ENCODE measurements at places on chromosomes 6 and 20.

DNA sequence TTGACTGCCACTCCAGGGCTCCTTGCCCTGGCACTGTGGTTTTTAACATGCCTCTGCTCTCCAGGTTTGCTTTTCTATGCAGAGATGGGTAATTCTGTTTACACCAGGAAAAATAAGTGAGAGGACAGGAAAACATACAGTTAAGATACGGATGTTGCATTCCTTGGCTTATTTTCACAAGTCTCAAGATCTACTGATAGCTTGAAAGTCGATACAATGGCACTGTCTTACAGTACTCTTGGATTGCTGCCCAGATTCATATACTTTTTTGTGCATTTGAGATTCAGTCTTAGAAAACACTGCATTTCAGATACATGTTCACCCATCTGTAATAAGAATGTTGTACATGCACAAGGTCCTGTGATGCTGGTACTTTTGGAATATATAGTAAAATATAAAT lies 159.6 kb upstream of the FLRT3 start:
- no peaks in the 10 kb centered on the region for H3K4me1 ChIP-seq
- H3K27me3 ChIP-seq: no peaks in the 10 kb centered on the region
- H3K27ac ChIP-seq: no peak overlapping the region

- no peaks in the 10 kb centered on the region for H3K36me3 ChIP-seq
- peak overlapping the region; percentile 17 for H3K27ac ChIP-seq
- peak overlapping the region; percentile 35 for H3K4me3 ChIP-seq
- no peaks in the 10 kb centered on the region for H3K27me3 ChIP-seq
These were observed 150.8 kb upstream of the RIPOR2 start for GRCh38 chr6:25086500-25087091.

- H3K4me3 ChIP-seq: no peak overlapping the region
- H3K27ac ChIP-seq: no peak overlapping the region
- H3K4me1 ChIP-seq: no peaks in the 10 kb centered on the region
- DNase-seq: no peak
- H3K27me3 ChIP-seq: no peaks in the 10 kb centered on the region
These were observed 95.9 kb downstream of the GMDS start for GRCh38 chr6:2149361-2150006.

- H3K36me3 ChIP-seq: no peaks in the 10 kb centered on the region
- no peak for DNase-seq
- no peaks in the 10 kb centered on the region for H3K27me3 ChIP-seq
- no peak overlapping the region for H3K4me3 ChIP-seq
- H3K27ac ChIP-seq: no peak overlapping the region
These were observed 116.5 kb upstream of the F13A1 start for GRCh38 chr6:6436946-6437345.

Data from immature natural killer cell (primary cell).